Kasumi-1 (cell line): ENCODE measurements at places on chromosomes 5 and 9.

GRCh38 chr9:101849102-101849707 lies 110.8 kb upstream of the GRIN3A start:
- no peak for DNase-seq

DNA sequence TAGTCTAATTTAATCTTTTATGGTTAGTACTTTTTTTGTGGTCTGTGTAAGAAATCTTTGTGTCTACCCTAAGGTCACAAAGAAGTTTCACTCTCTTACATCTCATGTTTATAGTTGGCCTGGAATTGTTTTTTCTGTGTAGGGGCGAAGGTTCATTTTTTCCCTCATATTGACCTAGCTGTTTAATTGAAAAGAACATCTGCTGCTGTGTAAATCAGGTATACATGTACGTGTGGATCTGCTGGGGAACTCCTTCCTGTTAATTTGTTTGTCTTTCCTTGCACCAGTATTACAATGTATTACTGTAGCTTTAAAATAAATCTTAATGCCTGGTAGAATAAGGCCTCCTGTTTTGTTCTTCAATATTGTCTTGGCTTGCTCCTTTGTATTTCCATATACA lies 37.8 kb downstream of the EXOSC2 start:
- DNase-seq = no peak

DNA sequence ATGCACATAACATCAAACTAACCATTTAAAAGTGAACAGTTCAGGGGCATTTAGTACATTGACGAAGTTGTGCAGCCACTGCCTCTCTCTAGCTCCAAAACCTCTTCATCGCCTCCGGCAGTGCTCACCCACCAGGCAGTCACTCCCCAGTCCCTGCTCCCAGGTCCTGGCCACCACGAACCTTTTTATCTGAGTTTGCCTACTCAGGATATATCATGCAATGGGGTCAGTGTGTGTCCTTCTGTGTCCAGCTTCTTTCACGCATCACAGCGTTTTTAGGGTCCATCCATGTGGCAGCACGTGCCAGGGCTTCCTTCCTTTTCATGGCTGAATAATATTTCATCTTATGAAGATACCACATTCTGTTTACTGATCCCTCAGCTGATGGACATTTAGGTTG lies 4.6 kb downstream of the AHRR start:
- no peak for DNase-seq

- no peak for DNase-seq
These were observed 22.2 kb upstream of the MYOT start for GRCh38 chr5:137845472-137845871.

DNA sequence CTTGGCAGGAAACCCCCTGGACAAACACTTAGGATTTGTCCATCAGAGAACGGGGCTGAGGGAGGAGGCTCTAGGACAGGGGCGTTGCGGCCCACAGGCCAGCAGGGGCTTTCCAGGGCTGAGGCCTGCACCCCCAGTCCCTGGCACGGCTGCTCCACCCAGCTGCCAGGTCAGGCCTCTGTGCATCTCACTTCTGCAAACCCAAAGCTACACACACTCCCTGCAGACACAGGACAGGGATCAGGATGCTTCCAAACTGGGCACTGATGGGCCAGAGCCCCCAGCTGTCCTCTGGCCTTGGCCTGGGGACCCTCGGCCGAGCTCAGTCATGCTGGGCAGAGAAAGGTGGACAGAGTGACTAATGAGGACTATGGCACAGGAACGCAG lies 106.2 kb upstream of the SARDH start:
- DNase-seq = no peak

- no peak for DNase-seq
These were observed 91.4 kb upstream of the ZNF462 start for GRCh38 chr9:106771608-106772007.
